ENCODE measurements at places on chromosomes 5 and 9.

GRCh38 chr9:127140842-127141675, 18.6 kb upstream of the ANGPTL2 start:
- no peaks in the 10 kb centered on the region for H3K36me3 ChIP-seq
- DNase-seq, result no peak
- H3K27ac ChIP-seq, result no peak overlapping the region
- H3K4me1 ChIP-seq, result no peaks in the 10 kb centered on the region
- H3K4me3 ChIP-seq, result no peak overlapping the region

- no peak for DNase-seq
- H3K4me3 ChIP-seq, result no peak overlapping the region
- no peaks in the 10 kb centered on the region for H3K27me3 ChIP-seq
- H3K4me1 ChIP-seq, result no peaks in the 10 kb centered on the region
Observed at GRCh38 chr9:2655411-2655901, 33.9 kb downstream of the VLDLR start.

GRCh38 chr9:75432386-75432785, 344.1 kb downstream of the OSTF1 start:
- DNase-seq, result no peak
- H3K36me3 ChIP-seq, result no peaks in the 10 kb centered on the region
- H3K27ac ChIP-seq, result no peak overlapping the region
- H3K27me3 ChIP-seq, result no peaks in the 10 kb centered on the region
- no peak overlapping the region for H3K4me3 ChIP-seq

GRCh38 chr9:23587433-23587832, 238.6 kb downstream of the ELAVL2 start:
- H3K27ac ChIP-seq, result no peak overlapping the region
- no peak for DNase-seq
- no peaks in the 10 kb centered on the region for H3K27me3 ChIP-seq
- H3K36me3 ChIP-seq, result no peaks in the 10 kb centered on the region
- H3K4me3 ChIP-seq, result no peak overlapping the region

GRCh38 chr5:167049043-167049663, 1242.3 kb upstream of the WWC1 start:
- H3K36me3 ChIP-seq, result no peaks in the 10 kb centered on the region
- H3K4me3 ChIP-seq, result no peak overlapping the region
- no peak overlapping the region for H3K27ac ChIP-seq
- no peaks in the 10 kb centered on the region for H3K4me1 ChIP-seq
- DNase-seq, result peak; percentile 54
- no peaks in the 10 kb centered on the region for H3K27me3 ChIP-seq

DNA sequence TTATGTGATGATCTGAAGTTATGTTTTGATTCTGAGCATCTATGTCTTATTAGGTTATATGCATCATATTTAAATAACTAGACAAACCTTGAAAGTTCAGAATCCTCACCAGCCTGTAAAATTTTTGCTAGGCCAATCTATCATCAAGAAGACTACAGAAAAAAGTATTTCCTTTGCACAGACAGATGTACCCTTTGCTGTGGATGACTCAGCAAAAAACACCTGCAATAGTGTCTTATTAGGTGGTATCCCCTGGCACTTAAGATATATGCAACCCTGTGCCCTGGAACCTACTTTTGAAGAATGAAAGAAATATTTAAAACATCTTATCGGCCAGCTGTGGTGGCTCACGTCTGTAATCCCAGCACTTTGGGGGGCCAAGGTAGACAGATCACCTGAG, 130.6 kb downstream of the SLF1 start:
- no peak overlapping the region for H3K27ac ChIP-seq
- H3K27me3 ChIP-seq, result no peaks in the 10 kb centered on the region
- no peaks in the 10 kb centered on the region for H3K4me1 ChIP-seq
- H3K36me3 ChIP-seq, result no peaks in the 10 kb centered on the region
- no peak overlapping the region for H3K4me3 ChIP-seq

GRCh38 chr9:77729177-77729576, 81.1 kb upstream of the GNA14 start:
- no peaks in the 10 kb centered on the region for H3K36me3 ChIP-seq
- H3K4me3 ChIP-seq, result no peak overlapping the region
- H3K27ac ChIP-seq, result no peak overlapping the region
- H3K4me1 ChIP-seq, result no peaks in the 10 kb centered on the region
- no peaks in the 10 kb centered on the region for H3K27me3 ChIP-seq

DNA sequence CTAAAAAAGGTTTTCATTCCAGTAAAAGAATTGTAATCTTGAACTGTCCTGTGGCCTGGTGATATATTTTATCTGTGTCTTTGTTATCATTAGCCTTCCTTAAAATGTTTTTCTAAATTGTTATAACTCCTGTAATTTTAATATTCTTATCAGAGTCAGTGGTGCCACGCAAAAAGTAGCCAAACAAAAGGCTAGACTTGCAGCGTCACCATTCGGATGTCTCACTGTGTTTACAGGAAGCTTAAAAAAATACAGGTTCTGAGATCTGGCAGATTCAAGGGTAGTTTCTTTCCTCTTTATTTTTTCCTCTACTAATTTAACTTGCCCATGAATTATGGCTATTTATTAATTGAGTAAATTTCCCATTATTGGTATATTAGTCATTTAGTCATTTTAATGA, 362.3 kb downstream of the MAT2B start:
- H3K36me3 ChIP-seq, result no peaks in the 10 kb centered on the region
- no peak for DNase-seq
- H3K27ac ChIP-seq, result no peak overlapping the region
- H3K27me3 ChIP-seq, result no peaks in the 10 kb centered on the region
- H3K4me1 ChIP-seq, result no peaks in the 10 kb centered on the region

DNA sequence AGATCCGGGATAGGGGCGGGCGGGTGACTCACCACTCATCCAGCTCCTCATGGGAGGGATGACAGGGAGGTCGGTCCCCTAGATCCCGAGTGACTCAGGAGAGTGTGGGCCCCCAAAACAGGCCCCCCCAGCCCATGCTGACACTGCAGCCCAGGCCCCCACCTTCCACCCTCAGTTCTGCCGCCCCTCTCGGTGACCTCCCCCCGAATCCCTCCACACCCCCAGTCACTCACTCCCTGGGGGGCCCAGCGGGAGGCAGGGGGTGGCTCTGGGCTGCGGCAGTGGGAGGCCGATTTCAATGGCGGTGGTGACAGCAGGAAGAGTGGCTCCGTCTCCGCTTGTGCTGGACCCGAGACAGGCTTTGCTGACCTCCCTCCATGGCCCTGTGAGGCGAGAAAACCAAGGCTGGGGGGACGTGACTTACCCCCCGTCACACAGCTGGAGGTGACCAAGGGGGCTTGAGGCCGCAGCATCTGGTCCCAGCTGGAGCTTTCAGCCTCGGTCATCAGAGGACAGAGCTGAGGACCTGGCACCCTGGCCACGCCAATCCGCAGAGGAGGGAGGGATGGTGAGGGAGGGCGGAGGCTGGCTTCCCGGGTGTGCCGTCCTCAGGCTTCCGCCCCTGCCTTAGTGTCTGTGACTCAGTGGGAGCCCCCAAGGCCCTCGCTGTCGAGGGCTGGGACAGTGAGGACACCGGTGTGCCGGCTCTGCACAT, 9.0 kb downstream of the GPSM1 start:
- no peak for DNase-seq
- no peak overlapping the region for H3K27ac ChIP-seq
- H3K27me3 ChIP-seq, result no peaks in the 10 kb centered on the region
- no peaks in the 10 kb centered on the region for H3K36me3 ChIP-seq
- H3K4me1 ChIP-seq, result no peaks in the 10 kb centered on the region
- H3K4me3 ChIP-seq, result no peak overlapping the region

- peaks cover 3% of the 10 kb centered on the region for H3K36me3 ChIP-seq
- no peak overlapping the region for H3K4me3 ChIP-seq
- no peaks in the 10 kb centered on the region for H3K27me3 ChIP-seq
- DNase-seq, result no peak
Observed at GRCh38 chr5:16725575-16725974, 108.8 kb upstream of the RETREG1 start.

- no peaks in the 10 kb centered on the region for H3K27me3 ChIP-seq
- peaks cover 9% of the 10 kb centered on the region for H3K4me1 ChIP-seq
- no peaks in the 10 kb centered on the region for H3K36me3 ChIP-seq
- no peak overlapping the region for H3K27ac ChIP-seq
- no peak overlapping the region for H3K4me3 ChIP-seq
Observed at GRCh38 chr9:136090056-136090735, 4.9 kb downstream of the NACC2 start.

GRCh38 chr5:81936066-81936465, 35.8 kb upstream of the ATG10 start:
- no peaks in the 10 kb centered on the region for H3K4me1 ChIP-seq
- DNase-seq, result no peak
- no peaks in the 10 kb centered on the region for H3K27me3 ChIP-seq
- no peaks in the 10 kb centered on the region for H3K36me3 ChIP-seq

DNA sequence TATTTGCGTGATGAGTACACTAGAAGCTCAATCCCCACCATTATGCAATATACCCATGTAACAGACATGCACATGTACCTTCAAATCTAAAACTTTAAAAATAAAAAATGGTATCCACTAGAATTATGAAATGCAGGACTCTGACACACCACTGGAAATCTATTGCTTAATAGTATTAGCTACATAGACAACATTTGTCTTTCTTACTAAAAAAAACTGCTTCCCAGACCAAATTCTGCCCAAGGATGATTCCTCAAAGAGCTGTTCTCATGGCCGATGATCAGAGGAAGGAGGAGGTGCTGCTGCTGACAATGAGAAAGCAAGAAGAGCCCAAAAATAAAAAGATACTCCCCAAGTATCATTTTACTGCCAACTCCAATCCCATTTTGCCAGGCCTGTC, 67.2 kb downstream of the TTC39B start:
- H3K36me3 ChIP-seq, result no peaks in the 10 kb centered on the region
- no peaks in the 10 kb centered on the region for H3K27me3 ChIP-seq
- no peak overlapping the region for H3K27ac ChIP-seq
- H3K4me3 ChIP-seq, result no peak overlapping the region

GRCh38 chr5:151318850-151319732, 15.5 kb upstream of the SLC36A3 start:
- DNase-seq, result peak; percentile 23
- H3K4me3 ChIP-seq, result no peak overlapping the region
- no peaks in the 10 kb centered on the region for H3K4me1 ChIP-seq
- H3K36me3 ChIP-seq, result no peaks in the 10 kb centered on the region
- H3K27me3 ChIP-seq, result no peaks in the 10 kb centered on the region

- no peak for DNase-seq
- H3K27ac ChIP-seq, result no peak overlapping the region
- no peaks in the 10 kb centered on the region for H3K4me1 ChIP-seq
- no peaks in the 10 kb centered on the region for H3K36me3 ChIP-seq
Observed at GRCh38 chr5:172417983-172418630, 36.2 kb downstream of the SH3PXD2B start.

DNA sequence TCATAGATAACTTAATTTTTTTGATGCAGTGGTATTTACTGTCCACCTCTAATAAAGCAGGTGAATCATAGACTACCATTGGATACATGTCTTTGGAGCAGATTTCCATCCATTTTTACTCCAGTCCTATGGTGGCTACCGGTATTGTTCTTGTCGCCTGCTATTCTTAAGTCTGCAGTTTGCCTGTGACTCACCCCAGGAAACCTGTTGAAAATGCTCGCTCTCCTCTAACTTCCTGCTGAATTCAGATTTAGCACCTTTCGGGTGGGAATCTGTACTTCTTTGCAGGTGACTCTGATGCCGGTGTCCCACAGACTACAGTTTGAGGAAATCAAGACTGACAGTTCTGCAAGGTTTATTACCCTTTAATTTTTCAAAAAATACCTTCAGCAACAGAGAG, 58.8 kb upstream of the DHFR start:
- H3K36me3 ChIP-seq, result no peaks in the 10 kb centered on the region
- H3K27ac ChIP-seq, result no peak overlapping the region
- peaks cover 4% of the 10 kb centered on the region for H3K4me1 ChIP-seq
- H3K4me3 ChIP-seq, result no peak overlapping the region

- H3K4me3 ChIP-seq, result no peak overlapping the region
- no peaks in the 10 kb centered on the region for H3K27me3 ChIP-seq
Observed at GRCh38 chr5:169707686-169708085, 70.6 kb downstream of the DOCK2 start.

DNA sequence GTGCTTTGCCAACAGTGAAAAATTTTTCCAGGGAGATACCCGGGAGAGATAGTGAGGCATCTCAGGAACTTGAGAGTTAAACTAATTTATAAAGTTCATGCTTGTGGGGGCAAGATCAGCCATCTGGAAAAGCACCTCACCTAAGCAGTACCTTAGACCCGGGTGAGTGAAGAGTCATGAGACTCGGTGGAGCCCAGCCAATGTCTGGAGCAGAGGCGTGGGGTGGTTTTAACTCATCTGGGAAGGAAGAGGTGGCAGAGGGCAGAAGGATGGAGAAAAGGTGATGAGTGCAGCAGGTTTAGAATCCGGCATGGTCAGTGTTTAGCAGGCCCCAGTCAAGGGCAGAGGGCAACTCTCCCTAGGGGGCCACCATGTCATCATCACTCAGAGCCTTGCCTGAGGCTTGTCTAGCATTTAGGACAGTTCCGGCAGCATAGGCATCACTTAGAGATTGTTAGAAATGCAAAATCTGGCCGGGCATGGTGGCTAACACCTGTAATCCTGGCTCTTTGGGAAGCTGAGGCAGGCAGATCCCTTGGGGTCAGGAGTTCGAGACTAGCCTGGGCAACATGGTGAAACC, 4.3 kb upstream of the RNF183 start:
- H3K4me1 ChIP-seq, result peaks cover 10% of the 10 kb centered on the region
- no peaks in the 10 kb centered on the region for H3K36me3 ChIP-seq
- H3K27ac ChIP-seq, result no peak overlapping the region
- H3K27me3 ChIP-seq, result no peaks in the 10 kb centered on the region

- DNase-seq, result no peak
- no peak overlapping the region for H3K27ac ChIP-seq
- H3K4me3 ChIP-seq, result no peak overlapping the region
- no peaks in the 10 kb centered on the region for H3K36me3 ChIP-seq
- H3K27me3 ChIP-seq, result no peaks in the 10 kb centered on the region
- H3K4me1 ChIP-seq, result no peaks in the 10 kb centered on the region
Observed at GRCh38 chr9:3045153-3045552, 201.3 kb upstream of the PUM3 start.

GRCh38 chr5:62682059-62682458, 103.4 kb downstream of the LRRC70 start:
- no peaks in the 10 kb centered on the region for H3K4me1 ChIP-seq
- no peak for DNase-seq
- H3K4me3 ChIP-seq, result no peak overlapping the region
- no peaks in the 10 kb centered on the region for H3K36me3 ChIP-seq
- no peaks in the 10 kb centered on the region for H3K27me3 ChIP-seq

GRCh38 chr5:100595152-100595811, 60.1 kb downstream of the FAM174A start:
- no peak overlapping the region for H3K27ac ChIP-seq
- no peak overlapping the region for H3K4me3 ChIP-seq
- no peak for DNase-seq
- H3K27me3 ChIP-seq, result no peaks in the 10 kb centered on the region
- no peaks in the 10 kb centered on the region for H3K36me3 ChIP-seq

DNA sequence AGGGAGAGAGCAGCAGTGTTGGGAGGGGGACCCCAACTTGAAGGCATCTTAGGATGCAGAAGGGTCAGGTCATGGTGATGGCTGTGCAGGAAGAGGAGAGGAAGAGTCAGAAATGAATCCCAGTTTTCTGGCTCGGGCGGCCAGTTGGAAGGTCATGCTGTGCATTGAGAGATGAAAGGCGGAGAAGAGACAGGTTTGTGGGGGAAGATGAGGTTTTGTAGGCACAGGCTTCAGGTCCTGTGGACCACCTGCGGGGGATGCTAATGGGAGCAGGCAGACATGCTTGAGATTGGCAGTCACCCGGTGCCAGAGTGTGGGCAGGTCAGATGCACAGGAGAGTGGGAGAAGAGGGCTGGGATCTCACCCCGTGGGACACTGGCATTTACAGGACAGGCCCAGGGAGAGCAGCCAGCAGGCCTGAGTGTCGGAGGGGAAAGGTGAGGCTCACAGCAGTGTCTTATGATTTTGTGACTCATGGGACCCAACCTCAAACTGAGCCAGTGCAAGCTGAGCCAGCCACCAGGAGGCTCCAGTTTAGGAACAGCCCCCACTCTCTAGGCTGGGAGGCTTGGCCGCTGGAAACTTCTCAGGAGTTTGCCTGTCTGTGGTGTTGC, 17.5 kb downstream of the STXBP1 start:
- no peak for DNase-seq
- no peak overlapping the region for H3K4me3 ChIP-seq
- H3K27me3 ChIP-seq, result no peaks in the 10 kb centered on the region
